Endothelial cell of umbilical vein (primary cell): ENCODE measurements at places on chromosomes 2 and 18. TPM values are rescaled to one million over a fixed set of nuclear protein-coding genes. Genes with fewer than 3 reads are reported as not detected.

Gene GPR17
- 0.10 and 0.11 TPM in 2 replicates for polyA plus RNA-seq

Gene MEP1B
- polyA plus RNA-seq = not detected in 2 replicates

Gene ANKRD29
- polyA plus RNA-seq = 0.03 and 0.18 TPM in 2 replicates

Gene TANC1
- 52.2 and 58.9 TPM in 2 replicates for polyA plus RNA-seq

Gene DNAH6
- polyA plus RNA-seq = 0.03 TPM in 1 of 2 replicates, not detected in the other

Gene MAT2A
- 151 and 172 TPM in 2 replicates for polyA plus RNA-seq

Gene FSHR
- not detected in 2 replicates for polyA plus RNA-seq

Gene TFCP2L1
- not detected in 2 replicates for polyA plus RNA-seq

Gene BOLL
- not detected in 2 replicates for polyA plus RNA-seq

Gene LRP2
- not detected in 2 replicates for polyA plus RNA-seq

Gene CCDC85A
- polyA plus RNA-seq = 5.1 and 6.0 TPM in 2 replicates

Gene CYP27C1
- polyA plus RNA-seq = not detected in 2 replicates

Gene DDX1
- polyA plus RNA-seq = 28.4 and 41.2 TPM in 2 replicates

Gene DPYSL5
- not detected in 2 replicates for polyA plus RNA-seq

Gene EML6
- polyA plus RNA-seq = 0.79 and 0.80 TPM in 2 replicates

Gene GLI2
- 0.02 TPM in 1 of 2 replicates, not detected in the other for polyA plus RNA-seq

Gene KCNG2
- not detected in 2 replicates for polyA plus RNA-seq

Gene INO80C
- polyA plus RNA-seq = 41.4 and 43.4 TPM in 2 replicates

Gene HOXD1
- polyA plus RNA-seq = 6.6 and 8.7 TPM in 2 replicates

Gene EVX2
- not detected in 2 replicates for polyA plus RNA-seq

Gene PKDCC
- polyA plus RNA-seq = 3.0 and 4.1 TPM in 2 replicates

Gene ASPRV1
- polyA plus RNA-seq = 0.19 and 0.22 TPM in 2 replicates

Gene KCNE4
- polyA plus RNA-seq = 0.01 and 0.02 TPM in 2 replicates

Gene ACTG2
- not detected in 2 replicates for polyA plus RNA-seq
